ENCODE measurements at places on chromosomes 2 and 18. TPM values are rescaled to one million over a fixed set of nuclear protein-coding genes. Genes with fewer than 3 reads are reported as not detected.

GRCh38 chr2:112277596-112278220 lies 2.3 kb downstream of the ZC3H6 start:
- no peak for DNase-seq

GRCh38 chr18:23226930-23227725 lies 91.8 kb downstream of the CABLES1 start:
- DNase-seq: no peak

- DNase-seq: no peak
These were observed 55.8 kb upstream of the ALPP start for GRCh38 chr2:232322560-232323327.

DNA sequence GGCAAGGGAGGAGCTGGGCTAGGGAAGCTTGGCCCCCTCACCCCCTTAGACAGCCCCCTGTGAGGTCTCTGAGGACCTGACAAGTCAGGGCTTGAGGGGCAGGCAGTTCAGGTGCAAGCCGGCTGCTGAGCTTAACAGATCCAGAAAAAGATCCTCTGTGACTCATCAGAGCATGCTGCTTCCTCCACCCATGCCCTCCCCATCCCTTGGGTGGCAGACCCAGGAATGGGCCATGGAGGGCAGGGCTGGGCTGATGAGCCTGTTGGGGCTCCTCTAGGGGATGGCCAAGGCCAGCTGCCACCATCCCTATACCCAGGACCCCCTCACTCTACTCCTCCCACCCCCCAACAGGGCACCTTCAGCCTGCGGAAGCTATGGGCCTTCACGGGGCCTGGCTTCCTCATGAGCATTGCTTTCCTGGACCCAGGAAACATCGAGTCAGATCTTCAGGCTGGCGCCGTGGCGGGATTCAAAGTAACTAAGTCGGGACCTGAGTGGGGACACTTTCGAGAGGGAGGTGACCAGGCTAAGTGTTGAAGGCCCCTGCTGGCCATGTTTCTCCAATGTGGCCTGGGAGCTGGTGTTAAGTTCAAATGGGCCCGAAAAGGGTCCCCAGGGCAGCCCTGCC lies 1.9 kb downstream of the SLC11A1 start:
- DNase-seq: no peak

- DNase-seq: no peak
These were observed 17.5 kb downstream of the MOGAT1 start for GRCh38 chr2:222688917-222689316.

DNA sequence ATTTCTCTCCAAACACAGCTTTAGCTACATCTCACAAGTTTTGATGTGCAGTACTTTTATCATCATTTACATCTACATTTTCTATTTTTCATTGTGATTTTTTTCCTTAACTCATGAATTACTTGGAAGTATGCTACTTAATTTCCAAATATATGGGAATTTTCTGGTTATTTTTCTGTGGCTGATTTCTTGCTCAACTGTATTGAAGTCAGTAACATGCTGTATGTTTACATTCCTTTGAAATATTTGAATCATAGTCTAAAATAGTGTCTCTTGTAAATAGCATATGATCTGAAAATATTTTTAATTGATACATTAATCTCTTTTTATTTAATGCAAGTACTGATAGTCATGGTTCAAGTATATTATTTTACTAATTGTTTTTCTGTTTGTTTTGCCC lies 26.0 kb upstream of the GALNT5 start:
- DNase-seq: no peak

DNA sequence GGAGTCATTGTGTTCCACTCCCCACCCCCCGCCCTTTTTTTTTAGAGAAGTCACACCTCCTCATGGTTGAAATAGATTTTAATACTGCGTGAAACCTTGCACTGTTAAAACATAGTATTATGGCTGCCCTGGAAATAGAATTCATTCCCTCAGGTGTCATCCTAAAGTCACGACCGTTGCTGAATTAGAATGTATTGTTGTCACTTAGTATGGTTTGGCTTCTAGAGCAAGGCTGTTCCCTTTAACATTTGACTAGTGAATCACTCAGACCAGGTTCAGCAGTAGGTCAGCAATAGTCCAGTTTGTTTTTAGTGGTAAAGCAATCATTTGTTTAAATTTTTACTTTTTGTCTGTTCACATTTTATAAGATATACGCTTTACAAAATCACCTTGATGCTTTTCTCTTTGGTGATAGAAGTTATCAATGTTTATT lies 1.2 kb downstream of the BABAM2 start:
- DNase-seq: no peak

- no peak for DNase-seq
These were observed 40.2 kb downstream of the INPP4A start for GRCh38 chr2:98484652-98485452.

The FZD7 gene
- total RNA-seq: 1.1 TPM

The BUB1 gene
- 76.9 TPM for total RNA-seq

The MPHOSPH10 gene
- 35.0 TPM for total RNA-seq

The CCDC88A gene
- 9.6 TPM for total RNA-seq

The IMMT gene
- total RNA-seq: 125 TPM

Measured in activated T-cell treated with anti-CD3 and anti-CD28 coated beads, Interleukin-2, amount 50 U/mL, for 72 hours (primary cell).